Gastroesophageal sphincter (tissue), 4 donors: ENCODE measurements at places on chromosomes 6 and 20. TPM values are rescaled to one million over a fixed set of nuclear protein-coding genes. Genes with fewer than 3 reads are reported as not detected.

The FHL5 gene
- total RNA-seq = 11.8 TPM

DNA sequence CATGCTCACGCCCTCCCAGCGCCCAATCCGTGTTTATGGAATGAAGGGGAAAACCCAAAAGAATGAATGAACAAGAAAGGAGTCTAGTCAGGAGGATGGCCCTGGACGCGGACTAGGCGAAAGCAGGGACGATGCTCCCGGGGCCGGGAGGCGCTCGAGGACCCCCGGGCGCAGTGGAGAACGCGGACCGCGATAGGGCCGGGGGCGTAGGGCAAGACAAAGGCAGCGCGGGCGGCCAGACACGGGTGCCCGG lies 758 bp downstream of the GCLC start:
- ATAC-seq = no peak
- H3K27me3 ChIP-seq = no peaks in the 10 kb centered on the region
- peak overlapping the region; percentile 96 for H3K27ac ChIP-seq
- H3K4me3 ChIP-seq = peak overlapping the region; percentile 96
- H3K36me3 ChIP-seq = no peaks in the 10 kb centered on the region
- peaks cover 2% of the 10 kb centered on the region for H3K4me1 ChIP-seq

The ARMH2 gene
- 0.54 TPM for total RNA-seq

DNA sequence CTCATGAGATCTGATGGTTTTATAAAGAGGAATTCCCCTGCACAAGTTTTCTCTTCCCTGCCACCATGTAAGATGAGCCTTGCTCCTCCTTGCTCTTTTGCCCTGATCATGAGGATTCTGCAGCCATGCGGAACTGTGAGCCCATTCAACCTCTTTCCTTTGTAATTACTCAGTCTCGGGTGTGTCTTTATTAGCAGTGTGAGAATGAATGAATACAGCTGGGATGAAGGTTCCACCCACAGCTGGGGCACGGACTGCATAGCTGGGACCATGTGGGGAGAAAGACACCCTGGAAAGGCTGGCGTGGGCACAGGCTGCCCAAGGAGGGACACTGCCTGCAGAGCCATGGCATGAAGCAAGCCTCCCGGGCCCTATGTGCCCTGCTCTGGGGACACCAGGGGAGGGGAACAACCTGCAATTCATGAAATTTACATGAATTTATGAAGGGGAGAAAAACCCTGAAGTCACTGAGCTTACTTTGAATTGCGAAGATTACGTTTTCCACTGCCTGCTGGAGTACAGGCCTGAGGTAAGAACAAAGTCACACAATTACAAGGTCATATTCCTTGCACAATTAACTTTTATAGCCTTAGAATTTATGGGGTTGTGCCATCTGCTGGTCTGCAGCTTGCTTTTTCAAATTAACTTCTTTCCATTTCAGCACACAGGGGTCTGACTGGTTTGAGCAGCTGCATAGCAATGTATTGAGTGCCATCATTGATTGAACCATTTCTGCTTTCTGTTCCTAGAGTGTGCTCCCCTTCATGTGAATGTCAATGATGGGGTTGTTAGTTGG lies 46.2 kb downstream of the SLC22A1 start:
- H3K4me3 ChIP-seq = no peak overlapping the region
- ATAC-seq = no peak
- H3K27me3 ChIP-seq = no peaks in the 10 kb centered on the region
